Tibial nerve (tissue), 4 donors: ENCODE measurements at places on chromosomes 2 and 18.

DNA sequence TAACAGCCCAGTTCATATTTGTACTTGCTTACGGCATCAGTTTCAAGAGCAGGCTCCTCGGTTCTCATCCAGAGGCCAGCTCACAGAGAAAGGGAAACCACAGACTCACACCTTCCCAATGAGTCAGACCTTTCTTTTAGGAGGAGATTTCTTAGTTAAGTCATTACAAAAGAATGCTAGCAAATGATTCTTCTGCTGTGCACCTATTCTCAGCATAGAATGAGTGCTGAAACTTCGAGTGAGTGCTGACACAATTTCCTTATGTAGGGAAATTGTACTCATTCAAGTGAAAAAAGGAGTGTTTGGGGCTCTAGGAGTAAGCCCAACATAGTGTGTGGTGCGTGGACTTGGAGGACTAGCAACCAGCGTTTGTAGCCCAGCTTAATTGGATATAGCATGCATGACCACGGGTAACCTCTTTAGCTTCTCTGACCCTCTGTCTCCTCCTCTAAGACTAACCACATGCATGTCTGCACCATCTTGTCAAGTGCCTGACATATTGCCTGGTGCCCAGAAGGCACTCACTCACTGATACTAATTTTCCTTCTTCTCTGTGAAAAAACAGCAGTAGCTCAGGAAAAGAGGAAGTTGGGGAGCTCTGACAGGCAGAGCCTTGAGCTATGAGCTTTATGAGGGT lies 87.0 kb downstream of the ALPK2 start:
- no peaks in the 10 kb centered on the region for H3K36me3 ChIP-seq
- no peak for DNase-seq
- H3K27me3 ChIP-seq, result no peaks in the 10 kb centered on the region
- H3K4me3 ChIP-seq, result no peak overlapping the region
- no peak overlapping the region for H3K27ac ChIP-seq
- no peaks in the 10 kb centered on the region for H3K4me1 ChIP-seq

DNA sequence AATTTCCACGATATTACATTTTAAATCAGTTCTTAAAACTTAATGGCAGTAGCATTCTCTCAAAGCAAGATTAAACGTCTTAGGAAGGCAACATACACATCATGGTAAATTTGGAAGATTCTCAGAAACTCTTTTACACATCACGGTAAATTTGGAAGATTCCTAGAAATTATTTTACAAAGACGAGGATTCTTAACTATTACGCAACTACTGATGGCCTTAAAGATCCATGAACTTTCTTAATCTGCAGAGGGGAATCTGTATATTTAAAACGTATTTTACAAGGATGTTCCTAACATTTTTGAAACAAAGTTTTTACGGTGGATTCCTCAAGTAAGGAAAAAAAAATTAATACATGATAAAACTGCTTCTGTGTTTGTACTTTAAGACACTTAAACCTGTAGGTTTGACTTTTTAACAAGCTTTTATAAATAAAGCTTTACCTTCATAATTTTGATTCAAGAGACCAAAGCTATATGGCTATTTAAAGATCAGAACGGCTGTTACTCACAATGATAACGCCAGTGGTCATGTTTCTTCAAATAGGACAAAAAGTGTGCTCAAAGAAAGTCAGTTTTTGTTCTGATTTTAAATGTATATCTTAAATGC lies 1.7 kb downstream of the ATF2 start:
- no peaks in the 10 kb centered on the region for H3K36me3 ChIP-seq
- peak overlapping the region; percentile 96 for H3K27ac ChIP-seq
- H3K4me3 ChIP-seq, result peak overlapping the region; percentile 96
- H3K4me1 ChIP-seq, result peaks cover 10% of the 10 kb centered on the region

GRCh38 chr2:188983427-188984064 lies 9.4 kb downstream of the COL3A1 start:
- no peaks in the 10 kb centered on the region for H3K27me3 ChIP-seq
- no peak overlapping the region for H3K4me3 ChIP-seq
- peak overlapping the region; percentile 86 for H3K27ac ChIP-seq
- no peak for DNase-seq
- peaks cover 12% of the 10 kb centered on the region for H3K36me3 ChIP-seq

GRCh38 chr2:156517419-156517818 lies 81.2 kb downstream of the GPD2 start:
- peaks cover 58% of the 10 kb centered on the region for H3K36me3 ChIP-seq
- H3K4me3 ChIP-seq, result no peak overlapping the region
- H3K27ac ChIP-seq, result no peak overlapping the region
- no peaks in the 10 kb centered on the region for H3K4me1 ChIP-seq

GRCh38 chr2:198441901-198442300 lies 637.5 kb downstream of the PLCL1 start:
- no peaks in the 10 kb centered on the region for H3K27me3 ChIP-seq
- no peak for DNase-seq
- H3K36me3 ChIP-seq, result no peaks in the 10 kb centered on the region
- no peak overlapping the region for H3K27ac ChIP-seq

DNA sequence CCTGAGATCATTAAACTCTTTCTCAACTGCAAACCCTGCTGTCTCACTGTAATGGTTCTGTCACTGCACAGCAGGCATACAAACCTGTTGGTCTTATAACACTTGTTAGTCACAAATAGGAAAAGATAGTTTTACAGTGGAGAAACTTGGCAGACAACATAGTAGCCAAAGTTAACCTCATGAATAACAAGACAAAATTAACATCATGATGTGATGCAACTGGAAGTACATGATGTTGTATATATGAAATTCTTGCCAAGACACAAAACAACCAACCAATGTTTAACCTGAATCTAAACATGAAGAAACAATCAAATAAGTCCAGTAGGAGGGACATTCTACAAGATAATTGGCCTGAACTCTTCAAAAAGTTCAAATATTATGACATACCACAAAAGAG lies 189.3 kb downstream of the RNF152 start:
- no peaks in the 10 kb centered on the region for H3K4me1 ChIP-seq
- no peaks in the 10 kb centered on the region for H3K27me3 ChIP-seq
- H3K4me3 ChIP-seq, result no peak overlapping the region
- H3K36me3 ChIP-seq, result no peaks in the 10 kb centered on the region
- DNase-seq, result no peak

- H3K27ac ChIP-seq, result no peak overlapping the region
- no peaks in the 10 kb centered on the region for H3K36me3 ChIP-seq
- H3K4me1 ChIP-seq, result no peaks in the 10 kb centered on the region
- no peaks in the 10 kb centered on the region for H3K27me3 ChIP-seq
These were observed 666.9 kb downstream of the NYAP2 start for GRCh38 chr2:226066391-226066790.

- no peak overlapping the region for H3K27ac ChIP-seq
- H3K4me1 ChIP-seq, result no peaks in the 10 kb centered on the region
- no peaks in the 10 kb centered on the region for H3K36me3 ChIP-seq
- no peak overlapping the region for H3K4me3 ChIP-seq
These were observed 123.6 kb upstream of the CAB39 start for GRCh38 chr2:230589025-230589424.

DNA sequence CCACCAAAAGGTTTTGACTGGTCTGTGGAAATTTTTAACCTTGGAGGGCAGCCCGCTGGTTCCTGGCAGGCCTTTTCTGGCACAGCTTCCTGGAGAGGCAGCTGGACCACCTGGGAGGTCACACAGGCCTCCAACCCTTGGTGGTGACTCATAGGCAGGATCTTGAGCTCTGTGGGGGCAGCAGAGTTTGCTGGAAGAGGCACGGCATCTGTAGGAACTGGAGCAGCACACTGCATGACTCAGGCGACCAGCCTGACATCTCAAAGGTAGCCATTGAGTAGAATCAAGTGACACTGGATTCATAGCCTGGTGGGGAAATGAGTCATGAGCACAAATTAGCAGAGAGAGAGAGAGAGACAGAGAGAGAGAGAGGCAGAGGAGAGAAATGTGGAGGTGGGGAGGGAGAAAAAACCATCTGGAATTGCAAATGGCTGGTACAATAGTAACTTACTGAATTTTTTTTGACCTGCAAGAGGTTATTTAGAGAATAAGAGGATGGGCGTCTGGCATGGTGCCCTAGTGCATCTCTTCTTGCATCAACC lies 57.4 kb downstream of the TRPM8 start:
- no peaks in the 10 kb centered on the region for H3K27me3 ChIP-seq
- no peaks in the 10 kb centered on the region for H3K36me3 ChIP-seq
- H3K4me3 ChIP-seq, result no peak overlapping the region
- DNase-seq, result peak; percentile 21

DNA sequence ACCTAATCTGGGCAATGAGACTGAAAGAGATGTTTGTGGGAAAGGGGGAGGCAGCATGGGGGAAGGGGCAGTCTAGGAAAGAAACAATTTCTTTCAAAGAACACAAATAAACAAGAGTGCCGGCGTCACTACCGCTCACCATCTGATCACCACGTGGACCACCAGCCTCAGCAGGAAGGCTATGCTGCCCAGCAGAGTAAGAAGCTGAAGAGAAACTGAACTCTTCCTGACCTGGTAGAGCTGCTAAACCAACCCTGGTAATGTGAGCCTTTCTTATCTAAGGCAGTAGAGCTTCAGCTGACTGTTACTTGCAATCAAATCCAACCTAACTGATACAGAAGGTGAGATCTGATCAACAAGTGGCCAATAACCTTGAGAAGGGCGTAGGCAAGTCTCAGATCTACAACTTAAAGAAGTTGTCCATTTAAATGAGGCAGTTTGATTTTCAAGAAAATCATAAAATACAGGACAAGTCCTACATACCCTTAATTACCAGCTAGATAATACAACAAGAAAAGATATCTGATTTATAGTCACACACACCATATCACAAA lies 44.2 kb upstream of the SPTBN1 start:
- H3K4me3 ChIP-seq, result no peak overlapping the region
- no peak for DNase-seq
- no peaks in the 10 kb centered on the region for H3K27me3 ChIP-seq
- no peak overlapping the region for H3K27ac ChIP-seq

GRCh38 chr2:144596073-144596871 lies 76.4 kb upstream of the ZEB2 start:
- peak overlapping the region; percentile 11 for H3K27ac ChIP-seq
- DNase-seq, result no peak
- no peak overlapping the region for H3K4me3 ChIP-seq

GRCh38 chr2:43057026-43057741 lies 169.2 kb downstream of the ZFP36L2 start:
- no peaks in the 10 kb centered on the region for H3K36me3 ChIP-seq
- no peak overlapping the region for H3K4me3 ChIP-seq
- no peaks in the 10 kb centered on the region for H3K4me1 ChIP-seq
- H3K27me3 ChIP-seq, result no peaks in the 10 kb centered on the region
- H3K27ac ChIP-seq, result no peak overlapping the region
- no peak for DNase-seq

- H3K36me3 ChIP-seq, result no peaks in the 10 kb centered on the region
- H3K4me3 ChIP-seq, result peak overlapping the region; percentile 18
- no peaks in the 10 kb centered on the region for H3K27me3 ChIP-seq
- no peaks in the 10 kb centered on the region for H3K4me1 ChIP-seq
- peak; percentile 78 for DNase-seq
These were observed 47.2 kb upstream of the ZNG1B start for GRCh38 chr2:113390124-113390849.

DNA sequence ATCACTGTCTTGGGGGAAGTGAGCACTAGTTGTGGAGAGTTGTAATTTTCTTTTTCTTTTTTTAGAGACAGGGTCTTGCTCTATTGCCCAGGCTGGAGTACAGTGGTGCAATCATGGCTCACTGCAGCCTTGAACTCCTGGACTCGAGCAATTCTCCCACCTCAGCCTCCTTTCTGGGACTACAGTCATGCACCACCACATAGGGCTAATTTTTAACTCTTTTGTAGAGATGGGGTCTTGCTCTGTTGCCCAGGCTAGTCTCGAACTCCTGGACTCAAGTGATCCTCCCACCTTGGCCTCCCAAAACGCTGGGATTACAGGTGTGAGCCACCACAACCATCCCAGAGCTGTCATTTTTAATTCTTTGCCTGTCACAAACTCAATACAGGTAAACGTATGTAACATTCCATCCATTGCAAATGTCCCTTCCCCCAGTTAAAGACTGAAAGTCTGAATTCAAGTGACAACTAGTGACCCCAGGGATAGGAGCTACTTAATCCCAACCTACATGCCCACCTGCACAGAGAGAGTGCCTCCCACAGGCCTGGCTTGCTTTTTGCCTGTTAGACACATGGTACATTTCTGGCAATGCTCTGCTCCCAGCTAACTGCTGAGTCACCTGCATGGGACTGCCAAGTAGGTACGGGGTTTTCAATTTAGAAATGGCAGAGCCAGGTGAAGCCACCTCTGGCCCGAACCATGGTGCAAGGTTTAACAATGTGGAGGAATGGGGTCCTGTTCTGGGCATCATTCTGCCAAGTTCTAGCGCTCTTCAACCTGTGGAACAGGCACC lies 60.6 kb downstream of the CYB5A start:
- no peaks in the 10 kb centered on the region for H3K27me3 ChIP-seq
- DNase-seq, result no peak
- no peak overlapping the region for H3K27ac ChIP-seq
- no peaks in the 10 kb centered on the region for H3K36me3 ChIP-seq
- H3K4me1 ChIP-seq, result peaks cover 4% of the 10 kb centered on the region
- no peak overlapping the region for H3K4me3 ChIP-seq

DNA sequence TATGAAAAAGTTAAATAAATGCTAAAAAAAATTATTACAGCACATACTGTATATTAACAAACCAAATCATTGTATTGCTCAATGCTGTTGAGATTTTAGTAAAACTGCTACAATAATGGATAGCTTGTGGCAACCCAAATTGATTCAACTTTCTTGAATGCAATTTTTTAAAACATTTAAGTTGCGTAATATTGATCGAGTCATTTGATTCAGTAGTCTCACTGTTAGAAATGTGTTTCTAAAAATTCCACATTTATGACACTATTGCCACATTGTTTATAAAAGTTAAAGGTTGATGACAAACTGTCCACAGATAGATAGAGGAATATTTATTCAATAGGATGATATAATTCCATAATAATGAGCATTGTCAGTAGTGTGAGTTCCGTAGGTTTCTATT lies 640.7 kb upstream of the CRIM1 start:
- H3K36me3 ChIP-seq, result no peaks in the 10 kb centered on the region
- no peaks in the 10 kb centered on the region for H3K4me1 ChIP-seq
- H3K4me3 ChIP-seq, result no peak overlapping the region
- H3K27me3 ChIP-seq, result no peaks in the 10 kb centered on the region
- no peak for DNase-seq

DNA sequence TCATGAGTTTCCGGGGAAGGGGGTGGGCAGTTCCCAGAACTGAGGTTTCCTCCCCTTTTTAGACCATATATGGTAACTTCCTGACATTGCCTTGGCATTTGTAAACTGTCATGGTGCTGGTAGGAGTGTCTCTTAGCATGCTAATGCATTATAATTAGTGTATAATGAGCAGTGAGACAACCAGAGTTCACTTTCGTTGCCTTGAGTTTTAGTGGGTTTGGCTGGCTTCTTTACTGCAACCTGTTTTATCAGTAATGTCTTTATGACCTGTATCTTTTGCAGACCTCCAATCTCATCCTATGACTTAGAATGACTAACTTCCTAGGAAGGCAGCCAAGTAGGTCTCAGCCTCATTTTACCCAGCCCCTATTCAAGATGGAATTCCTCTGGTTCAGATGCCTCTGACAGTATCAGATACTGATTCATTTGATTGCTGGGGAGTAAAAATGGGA lies 447.3 kb downstream of the XIRP2 start:
- H3K4me1 ChIP-seq, result no peaks in the 10 kb centered on the region
- no peaks in the 10 kb centered on the region for H3K36me3 ChIP-seq
- no peak overlapping the region for H3K4me3 ChIP-seq
- no peak for DNase-seq

GRCh38 chr18:25463726-25464125 lies 111.8 kb upstream of the ZNF521 start:
- no peaks in the 10 kb centered on the region for H3K36me3 ChIP-seq
- DNase-seq, result no peak
- H3K27me3 ChIP-seq, result no peaks in the 10 kb centered on the region
- H3K27ac ChIP-seq, result no peak overlapping the region

- peak overlapping the region; percentile 89 for H3K27ac ChIP-seq
- no peak for DNase-seq
- H3K27me3 ChIP-seq, result no peaks in the 10 kb centered on the region
- peak overlapping the region; percentile 73 for H3K4me3 ChIP-seq
- peaks cover 22% of the 10 kb centered on the region for H3K4me1 ChIP-seq
These were observed 1.4 kb downstream of the DNMT3A start for GRCh38 chr2:25340181-25340921.
